ENCODE measurements at places on chromosomes 12 and 14. TPM values are rescaled to one million over a fixed set of nuclear protein-coding genes. Genes with fewer than 3 reads are reported as not detected.

KLRD1 gene
- total RNA-seq, result 0.07 TPM

SLC6A13 gene
- total RNA-seq, result not detected

KRT82 gene
- not detected for total RNA-seq

CIDEB gene
- total RNA-seq, result 2.7 TPM
